ENCODE measurements at places on chromosomes 12 and 14.

GRCh38 chr12:65638324-65638723 lies 186.0 kb upstream of the HMGA2 start:
- no peak for DNase-seq

DNA sequence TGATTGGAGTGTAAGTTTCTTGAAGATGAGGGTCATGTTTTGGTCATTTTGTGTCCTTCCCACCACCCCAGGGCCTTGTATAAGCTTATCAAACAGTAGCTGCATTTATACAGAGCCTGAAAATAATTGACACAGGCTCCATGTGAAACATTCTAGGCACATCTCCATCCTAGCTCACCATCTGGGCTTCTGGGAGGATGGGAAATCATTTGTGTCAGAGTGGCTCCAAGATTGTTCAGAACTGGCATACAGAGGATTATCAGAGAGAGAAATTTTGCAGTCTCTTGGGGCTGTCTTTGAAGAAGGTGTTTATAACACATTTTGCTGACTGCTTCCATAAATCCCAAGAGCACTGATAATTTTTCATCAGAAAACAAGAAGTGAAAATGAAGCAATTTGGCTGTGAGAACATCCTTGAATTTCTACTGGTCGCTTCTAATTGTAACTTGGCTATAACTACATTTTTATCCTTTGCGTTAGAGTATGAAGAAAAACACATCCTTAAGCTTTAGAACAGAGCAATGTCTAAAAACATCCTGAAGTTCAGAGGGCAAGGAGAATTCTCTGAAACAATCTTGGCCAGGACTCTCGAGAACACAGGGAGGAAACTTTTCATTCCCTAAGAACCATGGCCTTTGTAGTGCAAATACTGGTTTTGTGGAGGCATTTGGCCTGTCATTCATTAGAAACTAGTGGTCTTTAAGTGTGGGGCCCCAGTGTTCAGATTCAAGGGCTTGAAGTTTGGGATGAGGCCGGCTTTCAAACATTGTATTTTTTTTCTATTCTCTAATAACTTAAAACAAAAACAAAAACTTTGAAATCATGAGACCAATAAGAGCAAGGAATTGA lies 151.1 kb downstream of the DACT1 start:
- no peak for DNase-seq

GRCh38 chr14:21070083-21070609 lies at the start of gene ARHGEF40:
Gene ARHGEF40, plus strand, starts transcription at chr14:21070304. Its CDS starts 93 bp downstream, at chr14:21070397.
- peak; percentile 23 for DNase-seq

- no peak for DNase-seq
Observed at GRCh38 chr14:60204843-60205774, 39.9 kb upstream of the DHRS7 start.

- DNase-seq = no peak
Observed at GRCh38 chr14:39974036-39974435, 541.8 kb upstream of the FBXO33 start.

GRCh38 chr14:64515053-64515452 lies 10.5 kb downstream of the ZBTB1 start:
- DNase-seq = no peak

GRCh38 chr12:12716151-12716792 lies 896 bp upstream of the CDKN1B start:
- peak; percentile 26 for DNase-seq

GRCh38 chr14:53226553-53226952 lies 73.4 kb upstream of the DDHD1 start:
- no peak for DNase-seq

DNA sequence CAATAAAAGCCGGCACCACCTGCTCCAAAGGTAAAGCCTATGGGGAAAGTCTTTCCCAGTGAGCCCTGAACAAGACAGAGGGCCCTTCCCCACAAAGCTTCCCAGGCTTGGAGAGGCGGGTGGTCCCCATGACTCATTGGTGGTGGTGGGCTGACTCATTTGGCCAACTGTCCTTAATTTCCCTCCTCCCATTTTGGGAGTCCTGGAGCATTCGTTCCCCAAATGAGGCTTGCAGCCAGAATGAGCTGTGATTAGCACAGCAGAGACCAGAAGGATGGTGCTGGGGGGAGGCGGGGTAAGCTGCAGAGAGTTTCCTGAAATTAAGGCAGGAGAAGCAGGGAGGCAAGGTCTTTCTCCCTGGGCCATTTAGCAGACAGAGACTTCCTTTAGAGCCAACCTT lies 241.7 kb downstream of the DPF3 start:
- DNase-seq = no peak

DNA sequence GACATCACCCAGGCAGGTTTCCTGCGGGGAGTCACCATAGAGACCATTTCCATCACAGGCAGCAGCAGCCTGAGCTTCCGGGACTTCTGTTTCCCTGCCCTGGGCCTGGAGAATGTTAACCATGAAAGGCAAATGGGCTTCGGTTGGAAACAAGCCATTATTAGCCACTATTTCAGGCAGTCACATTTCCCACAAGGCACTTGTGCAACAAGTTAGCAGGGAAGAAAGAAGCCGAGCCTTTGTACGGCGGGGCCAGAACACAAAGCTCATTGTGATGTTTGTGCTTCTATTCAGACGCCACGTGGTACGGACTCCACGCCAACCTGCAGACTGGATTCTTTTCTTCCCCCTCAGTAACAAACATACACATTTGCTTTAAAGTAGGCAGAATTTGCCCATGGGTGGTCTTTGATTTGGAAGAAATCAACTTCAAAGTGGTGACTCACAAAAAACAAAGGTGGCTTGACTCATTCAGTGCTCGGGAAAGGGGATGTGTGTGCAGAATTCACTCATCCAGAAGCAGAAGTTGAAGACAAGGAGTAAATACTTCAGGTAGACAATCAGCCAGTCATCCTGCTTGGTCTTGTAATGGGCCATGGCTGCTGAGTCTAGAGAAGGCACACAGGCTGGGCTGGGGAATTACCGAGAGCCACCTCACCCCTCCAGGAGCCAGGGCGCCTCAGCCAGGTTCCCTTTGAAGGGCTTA lies 154.2 kb upstream of the PRMT8 start:
- no peak for DNase-seq

DNA sequence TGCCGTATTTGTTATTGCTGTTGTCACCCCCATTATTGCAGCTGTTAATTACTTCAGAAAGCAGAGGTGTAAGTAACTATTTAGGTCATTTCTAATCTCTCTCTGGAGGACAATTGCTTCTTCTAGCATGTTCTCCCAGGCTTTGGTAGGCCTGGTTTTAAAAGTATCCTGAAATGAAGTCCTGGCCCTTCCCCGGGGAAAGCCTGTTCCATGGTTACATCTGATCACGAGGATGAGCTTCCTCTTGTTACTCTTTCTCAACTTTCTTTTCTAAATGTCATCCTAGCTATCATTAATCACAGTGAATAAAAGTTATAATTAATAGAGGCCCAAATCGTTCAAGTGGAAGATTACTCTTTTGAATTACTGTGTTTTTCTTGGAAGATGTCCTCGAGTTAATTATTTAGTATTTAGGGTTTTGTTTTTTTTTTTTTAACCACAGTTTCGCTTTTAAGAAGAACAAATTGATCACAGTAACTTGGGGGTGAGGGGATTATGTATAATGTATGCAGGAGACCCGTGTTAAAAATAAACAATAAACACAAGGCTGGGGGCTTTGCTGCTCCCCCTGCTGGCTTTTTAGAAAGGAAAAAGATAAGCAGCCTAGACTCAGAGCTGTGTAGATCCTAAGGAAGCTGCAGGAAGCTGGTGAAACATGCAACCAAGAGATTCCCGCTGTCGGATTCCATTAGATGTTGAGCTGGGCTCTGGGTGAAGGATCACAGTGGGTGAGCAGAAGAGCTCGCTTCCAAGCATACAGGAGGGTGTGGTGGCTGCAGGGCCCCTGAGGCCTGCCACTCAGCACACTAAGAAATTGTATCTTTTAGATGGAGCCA lies 420.1 kb downstream of the FUT8 start:
- no peak for DNase-seq

- DNase-seq = no peak
Observed at GRCh38 chr12:53999559-54000115, 324 bp upstream of the HOXC9 start.

GRCh38 chr12:116630762-116631161 lies 71.6 kb downstream of the MAP1LC3B2 start:
- no peak for DNase-seq

DNA sequence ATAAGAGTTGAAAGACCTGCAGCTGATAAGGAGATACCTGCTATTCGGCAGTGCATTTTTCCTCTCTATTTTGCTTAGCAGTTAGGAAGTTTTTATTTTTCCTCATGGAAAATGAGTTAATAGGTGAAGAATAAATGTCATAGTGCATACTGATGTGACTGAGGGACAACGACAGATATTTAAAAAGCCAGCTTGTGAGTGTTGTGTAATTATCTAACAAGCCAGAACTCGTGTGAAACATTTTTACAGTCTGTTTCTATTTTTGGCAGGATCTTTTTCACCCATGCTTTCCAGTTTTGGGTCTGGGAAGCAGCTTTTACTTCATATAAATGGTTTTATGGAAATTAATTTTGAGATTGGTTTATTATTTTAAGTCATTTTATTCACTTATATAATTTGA lies 2.9 kb downstream of the FBXO34 start:
- DNase-seq = no peak

- DNase-seq = peak; percentile 39
Observed at GRCh38 chr14:55333711-55334485, 62.7 kb downstream of the FBXO34 start.

DNA sequence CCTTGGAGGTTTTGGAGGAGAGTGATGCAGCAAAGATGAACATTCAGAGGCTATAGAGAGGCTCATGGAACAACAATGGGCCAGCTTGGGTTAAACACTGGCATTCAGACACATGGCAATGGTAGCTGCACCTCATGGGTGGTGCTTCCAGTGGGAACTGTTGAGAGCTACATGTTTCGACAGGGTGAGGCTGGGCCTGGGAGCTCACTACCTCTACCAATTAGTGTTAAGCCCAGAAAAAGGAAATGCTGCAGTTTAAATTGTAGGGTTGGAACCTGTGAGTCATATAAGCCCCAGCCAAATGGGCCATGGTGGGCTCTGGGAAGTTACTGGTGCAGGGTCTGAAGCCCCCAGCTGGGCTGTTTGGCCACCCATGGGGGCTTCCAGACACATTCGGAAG lies 279.7 kb downstream of the ZFP36L1 start:
- DNase-seq = no peak

DNA sequence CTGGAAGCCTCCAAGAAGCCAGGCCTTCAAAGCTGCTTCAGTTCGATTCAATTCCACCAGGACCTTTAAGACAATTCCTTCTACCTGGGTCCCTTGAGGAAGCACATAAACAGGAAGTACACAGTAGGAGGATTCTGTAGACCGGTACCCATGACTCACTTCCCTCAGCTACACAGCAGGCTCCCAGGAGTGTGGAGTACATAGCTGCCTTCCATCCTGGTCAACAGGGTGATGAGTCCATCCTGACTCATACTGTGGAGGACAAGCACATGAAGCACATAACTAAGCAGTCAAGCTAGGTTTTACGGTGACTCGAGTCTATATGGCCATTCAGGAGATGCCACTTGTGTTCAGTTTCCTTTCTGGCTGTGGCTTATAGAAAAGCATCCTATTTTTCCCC lies 197.6 kb upstream of the RBM19 start:
- DNase-seq = peak; percentile 63

DNA sequence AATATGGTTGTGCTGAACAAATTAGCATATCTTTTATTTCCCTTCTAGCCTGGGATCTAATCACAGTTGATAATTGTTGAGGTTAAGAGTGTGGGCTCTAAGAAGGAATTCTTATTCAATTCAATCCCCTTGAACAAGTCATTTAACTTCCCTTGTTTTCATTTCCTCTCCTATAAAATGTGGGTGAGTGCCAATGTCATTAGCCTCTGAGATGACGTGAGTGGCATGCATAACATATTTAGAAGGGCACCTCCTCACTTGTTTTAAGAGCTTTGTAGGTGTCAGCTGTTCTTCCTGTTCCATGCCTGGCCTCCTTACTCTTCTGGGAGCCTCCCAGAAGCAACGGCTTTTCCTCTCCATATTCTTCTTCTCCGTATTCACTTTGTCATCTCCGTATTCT lies 155.4 kb upstream of the NEDD1 start:
- DNase-seq = no peak

DNA sequence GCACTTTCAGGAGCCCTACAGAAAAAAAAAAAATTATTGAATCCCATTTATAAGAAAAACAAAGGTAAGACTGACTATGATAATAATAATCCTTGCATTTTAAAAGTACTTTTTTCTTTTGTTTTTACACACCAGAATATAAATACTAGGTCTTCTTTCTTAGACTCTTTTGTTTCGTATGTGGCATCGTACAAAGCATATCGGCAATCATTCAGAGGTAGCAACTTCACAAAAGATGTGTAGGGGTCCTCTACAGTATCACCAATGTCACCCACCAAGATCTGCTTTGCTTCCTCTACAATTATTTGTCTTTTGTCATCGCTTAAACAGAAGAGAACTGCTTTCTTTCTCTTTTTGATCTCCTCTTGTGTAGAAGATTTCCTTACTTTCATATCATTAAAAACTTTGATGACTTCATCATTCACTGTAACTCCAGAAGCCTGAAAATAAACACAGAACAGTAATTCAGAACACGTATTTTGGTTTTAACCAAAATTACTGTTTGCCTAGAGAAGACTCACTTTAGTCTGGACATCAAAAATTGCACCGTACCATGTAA lies 1.2 kb downstream of the CFL2 start:
- no peak for DNase-seq

GRCh38 chr12:26399381-26399780 lies 204.0 kb downstream of the SSPN start:
- no peak for DNase-seq

- no peak for DNase-seq
Observed at GRCh38 chr14:105209646-105210045, 28.5 kb upstream of the NUDT14 start.

DNA sequence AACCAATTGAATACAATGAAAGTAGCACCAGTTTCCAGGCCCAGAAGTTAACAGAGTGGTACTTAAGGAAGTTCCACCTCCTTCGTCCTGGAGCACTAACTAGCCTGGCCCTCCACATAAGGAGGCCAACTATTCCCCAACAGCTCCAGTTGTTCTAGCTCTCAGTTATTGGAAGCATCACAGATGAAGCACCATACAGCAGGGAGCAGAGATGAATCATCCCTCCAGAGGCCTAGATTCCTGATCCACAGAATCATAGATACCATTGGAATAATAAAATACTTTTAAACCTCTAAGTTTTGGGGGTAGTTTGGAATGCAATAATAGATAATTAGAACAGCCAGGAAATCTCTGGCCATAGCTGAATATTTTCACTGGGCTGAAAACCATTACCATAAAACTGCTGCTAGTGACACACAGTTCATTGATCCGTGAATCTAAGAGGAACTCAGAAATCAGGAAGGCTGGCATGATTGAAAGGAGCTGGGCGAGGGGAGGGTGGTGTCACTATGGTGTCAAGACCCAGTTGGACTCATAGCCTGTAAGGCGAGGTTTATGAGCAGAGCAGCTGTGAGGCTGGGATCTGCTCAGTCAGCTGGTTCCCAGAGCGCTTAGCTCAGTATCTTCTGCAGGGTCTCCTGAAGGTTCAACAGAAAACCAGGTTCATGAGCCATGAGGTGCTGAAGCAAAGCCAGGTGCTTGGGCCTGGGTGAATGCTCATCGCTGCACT lies 371.4 kb upstream of the TMTC1 start:
- no peak for DNase-seq

- DNase-seq = no peak
Observed at GRCh38 chr12:111444314-111444924, 38.7 kb downstream of the SH2B3 start.
